Fibroblast of skin of left biceps (primary cell): ENCODE measurements at places on chromosomes 5 and 9.

DNA sequence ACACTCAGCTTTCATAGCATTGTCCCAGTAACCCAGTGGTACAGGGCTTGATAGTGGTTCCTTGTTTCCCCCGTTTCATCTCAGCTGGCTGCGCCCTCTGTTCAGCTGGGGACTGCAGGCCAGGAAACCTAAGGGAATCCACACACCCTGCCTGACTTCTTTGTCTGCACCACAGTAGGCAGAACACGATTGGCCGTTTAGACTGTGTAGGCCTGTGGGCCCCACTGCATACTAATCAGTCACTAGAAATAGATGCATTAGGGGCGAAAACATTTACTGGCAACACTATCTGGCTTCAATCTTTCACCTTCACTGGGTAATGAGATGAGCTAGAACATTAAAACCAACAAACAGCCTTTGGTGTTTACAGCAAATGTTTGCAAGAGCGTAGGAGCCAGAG is 512.7 kb upstream of the BRINP1 start:
- no peak for DNase-seq

DNA sequence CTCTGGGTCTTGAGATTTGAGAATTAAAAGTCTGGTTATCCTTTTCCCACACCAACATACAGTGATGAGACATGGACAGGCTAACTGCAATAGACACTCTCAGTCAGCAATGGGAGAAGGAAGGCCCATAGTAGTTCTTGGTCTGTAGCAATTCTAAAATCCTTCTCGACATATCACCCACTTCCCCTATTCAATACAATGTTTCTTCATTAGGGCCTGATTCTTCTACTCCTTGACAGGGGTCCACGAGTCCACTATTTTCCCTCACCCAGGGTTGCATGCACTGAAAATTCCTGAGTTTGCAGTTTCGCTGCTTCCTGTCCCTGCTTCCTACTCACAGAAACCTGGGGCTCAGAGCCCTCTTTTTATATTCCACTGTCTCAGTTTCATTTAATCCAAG is 402.8 kb downstream of the MAT2B start:
- DNase-seq: no peak

DNA sequence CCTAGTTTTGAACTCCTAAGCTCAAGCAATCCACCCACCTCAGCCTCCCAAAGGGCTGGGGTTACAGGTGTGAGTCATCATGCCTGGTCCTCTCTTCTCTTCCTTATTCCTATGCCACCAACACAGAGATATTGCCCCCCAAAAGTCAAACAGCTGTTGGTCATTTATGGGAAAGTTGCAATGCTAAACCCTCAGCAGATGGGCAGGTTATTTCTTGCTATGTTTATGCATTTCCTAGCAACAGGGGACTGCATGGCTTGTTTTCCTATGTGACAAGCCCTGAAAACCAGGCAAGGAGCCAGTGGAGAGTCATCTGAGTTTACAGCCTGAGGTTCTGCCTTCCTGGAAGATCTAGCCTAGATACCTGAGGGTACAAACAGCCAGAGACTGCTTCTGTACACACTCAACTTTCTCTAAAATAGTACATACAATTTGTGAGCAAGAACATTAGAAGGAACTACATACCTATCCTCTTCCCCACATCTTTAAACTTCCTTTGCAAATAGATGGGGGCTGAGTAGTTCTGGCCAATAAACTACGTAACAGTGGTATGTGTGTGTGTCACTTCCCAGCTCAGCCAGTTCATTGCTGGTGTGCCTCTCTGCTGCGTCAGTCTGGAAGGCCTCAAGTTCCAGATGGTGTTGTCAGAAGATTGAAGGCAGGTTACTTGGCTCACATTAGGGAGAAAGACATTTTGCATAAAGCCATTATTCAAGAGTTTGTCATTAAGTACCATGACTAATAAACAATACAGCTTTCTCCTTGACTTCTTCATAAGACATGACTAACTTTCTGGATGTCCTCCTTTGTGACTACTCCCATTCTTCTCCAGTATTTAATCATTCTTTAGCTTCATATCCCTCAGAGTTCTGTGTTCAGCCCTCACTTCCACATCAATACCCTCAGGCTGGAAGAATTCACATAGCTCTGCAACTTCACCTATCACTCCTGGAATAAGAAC is 65.3 kb downstream of the CSNK1A1 start:
- DNase-seq: peak; percentile 99

- no peak for DNase-seq
Observed at GRCh38 chr9:98584059-98584458, 124.7 kb downstream of the GABBR2 start.

DNA sequence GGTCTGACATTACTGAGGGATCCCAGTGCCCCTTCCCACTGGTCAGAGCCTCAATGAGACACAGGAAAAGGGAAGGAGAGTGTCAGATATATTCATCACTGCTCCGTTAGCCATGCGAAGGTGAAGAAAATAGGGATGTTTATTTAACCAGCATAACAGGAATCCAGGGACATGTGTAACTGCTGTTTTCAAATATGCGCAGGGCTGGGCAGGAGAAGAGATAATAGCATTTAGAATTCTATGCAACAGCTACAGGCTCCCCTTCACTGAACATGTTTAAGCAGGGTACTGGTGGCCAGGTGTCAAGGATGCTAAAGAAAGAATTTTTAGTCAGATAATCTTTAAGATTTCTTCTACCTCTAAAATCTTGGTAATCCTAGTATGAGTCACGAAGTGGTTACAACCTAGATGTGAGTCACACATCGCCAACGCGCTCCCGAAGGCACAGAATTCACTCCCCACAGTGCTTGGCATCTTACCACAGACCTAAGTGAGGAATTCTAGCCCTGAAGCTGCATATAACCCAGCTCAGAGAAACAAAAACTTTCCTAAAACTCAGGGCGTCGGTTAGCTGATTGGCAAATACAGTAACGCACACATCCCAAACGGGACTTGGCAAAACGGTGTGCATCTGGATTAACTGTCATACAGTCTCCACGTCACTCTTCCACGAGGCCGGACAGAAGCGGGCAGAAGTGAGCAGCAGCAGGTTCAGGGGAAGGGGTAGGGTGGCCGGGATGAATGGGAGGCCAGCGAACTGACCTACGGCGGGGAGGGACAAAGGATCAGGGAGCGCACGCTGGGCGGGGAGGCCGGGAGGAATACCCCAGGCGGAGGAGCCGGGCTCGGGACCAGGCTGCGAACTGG is 1.1 kb downstream of the CTNNAL1 start:
- peak; percentile 80 for DNase-seq

DNA sequence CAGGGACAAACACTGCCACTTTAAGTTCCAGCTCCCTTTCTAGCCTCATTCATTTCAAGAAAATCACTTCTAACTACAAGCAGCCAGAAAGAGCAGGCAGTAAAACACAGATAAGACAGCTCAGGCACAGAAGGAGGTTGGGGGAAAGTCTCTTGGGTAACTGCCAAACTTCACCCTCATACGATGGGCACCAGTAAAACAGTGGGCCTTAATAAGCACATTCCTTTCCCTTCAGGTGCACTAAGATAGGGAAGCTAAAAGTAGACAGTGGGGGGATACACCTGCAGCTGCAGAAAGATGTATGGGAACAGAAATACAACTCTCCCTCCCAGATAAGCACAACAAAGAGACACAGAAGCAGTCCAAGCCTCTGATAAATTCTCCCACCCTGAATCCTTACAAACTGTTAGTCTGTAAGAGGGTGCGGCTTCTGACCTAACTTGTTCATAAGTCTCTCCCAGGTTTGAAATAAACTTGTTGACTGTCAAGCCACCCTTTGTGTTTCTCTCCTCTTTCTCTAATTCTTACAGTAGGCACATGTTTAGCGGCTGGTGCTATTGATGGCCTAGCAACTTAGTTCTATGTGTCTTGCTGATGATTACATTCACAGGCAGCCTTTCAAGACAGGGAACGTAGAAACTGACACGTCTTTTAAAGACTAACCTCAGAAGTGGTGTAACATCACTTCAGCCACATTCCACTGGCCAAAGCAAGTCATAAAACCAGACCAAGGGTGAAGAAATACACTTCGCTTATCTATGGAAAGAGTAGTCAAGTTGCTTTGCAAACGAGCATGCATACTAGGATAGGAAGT is 6.8 kb upstream of the CKS2 start:
- no peak for DNase-seq

DNA sequence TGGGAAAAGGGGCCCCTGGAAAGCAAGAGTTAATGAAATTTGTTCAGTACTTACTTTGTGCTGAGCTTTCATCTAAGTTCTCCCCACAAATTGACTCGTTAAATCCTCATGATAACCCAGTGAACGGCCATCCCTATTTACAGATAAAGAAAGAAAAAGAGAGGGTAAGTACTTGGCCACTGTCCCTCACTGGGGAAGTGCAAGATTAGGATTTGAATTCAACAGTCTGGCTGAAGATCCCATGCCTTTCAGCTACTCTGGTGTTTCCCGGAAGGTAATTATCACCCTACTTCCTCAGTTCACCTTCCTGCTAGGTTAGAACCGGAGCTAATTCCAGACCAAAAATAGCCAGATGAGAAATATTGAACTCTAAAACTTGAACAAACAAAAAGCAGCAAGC is 269.2 kb upstream of the TLE4 start:
- no peak for DNase-seq

DNA sequence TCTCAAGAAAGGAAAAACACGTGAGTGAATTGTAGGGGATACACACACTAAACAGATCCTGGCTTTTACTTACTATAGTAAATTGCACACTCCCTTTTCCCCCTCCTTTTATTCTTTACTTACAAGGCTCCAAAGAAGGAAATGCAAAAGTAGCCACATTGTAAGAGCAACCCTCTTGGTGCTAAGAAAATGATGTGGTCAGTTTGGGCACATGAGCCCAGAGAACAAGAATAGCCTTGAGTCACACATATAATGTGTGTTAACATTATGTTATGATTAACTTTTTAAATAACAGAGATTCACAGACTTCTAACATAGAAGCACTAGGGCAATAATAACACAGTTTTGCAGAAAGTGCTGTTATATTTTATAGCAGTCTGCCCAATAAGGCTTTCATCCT is 48.5 kb downstream of the PCSK5 start:
- no peak for DNase-seq

DNA sequence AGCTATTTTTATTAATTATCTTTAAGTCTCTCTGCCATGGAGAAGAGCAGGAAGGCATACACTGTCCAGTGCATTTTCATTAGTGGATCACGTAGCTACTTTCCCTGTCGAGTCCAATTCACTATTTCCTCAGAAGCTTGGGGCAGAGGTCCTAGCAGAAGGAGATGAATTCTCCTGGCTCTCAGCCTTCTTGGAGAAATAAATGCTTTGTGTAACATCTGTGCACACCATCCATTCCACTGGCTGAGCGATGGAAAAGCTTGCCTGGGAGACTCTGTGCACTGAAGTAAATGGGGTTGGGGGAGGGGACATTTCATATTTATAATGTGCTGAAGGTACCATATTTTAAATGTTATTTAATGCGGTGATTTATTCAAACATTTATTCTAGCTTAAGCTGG is 23.4 kb downstream of the PROP1 start:
- no peak for DNase-seq

DNA sequence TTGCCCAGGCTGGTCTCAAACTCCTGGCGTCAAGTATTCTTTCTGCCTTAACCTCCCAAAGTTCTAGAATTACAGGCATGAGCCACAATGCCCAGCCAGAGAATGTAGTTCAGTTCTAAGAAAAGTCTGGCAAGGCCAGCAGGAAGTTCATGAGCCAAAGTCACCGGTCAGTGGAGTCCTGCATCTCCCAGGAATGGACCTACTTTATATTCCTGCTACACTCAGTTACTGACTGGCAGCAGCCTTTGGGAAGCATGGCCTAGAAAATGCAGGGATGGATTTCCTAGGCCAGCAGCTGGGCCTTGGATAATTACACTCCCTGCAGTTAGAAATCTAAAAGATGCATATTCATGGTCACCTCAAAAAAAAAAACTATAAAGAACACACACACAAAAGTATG is 135.7 kb downstream of the CAAP1 start:
- no peak for DNase-seq

- DNase-seq: no peak
Observed at GRCh38 chr9:4861145-4861544, 68.4 kb downstream of the RCL1 start.

GRCh38 chr9:100600521-100601079 is 22.7 kb downstream of the CAVIN4 start:
- no peak for DNase-seq
